ENCODE measurements at places on chromosomes 3 and 15. TPM values are rescaled to one million over a fixed set of nuclear protein-coding genes. Genes with fewer than 3 reads are reported as not detected.

Gene GOLGA8J
- total RNA-seq, result not detected

Gene LRRC34
- total RNA-seq, result 8.1 TPM

Gene GABRG3
- 19.3 TPM for total RNA-seq

Gene ARRDC4
- 55.1 TPM for total RNA-seq

Gene P3H2
- 2.8 TPM for total RNA-seq

Gene IGSF11
- total RNA-seq, result 11.9 TPM

Gene TIMP4
- total RNA-seq, result 2.5 TPM

Gene TM4SF18
- total RNA-seq, result 5.6 TPM

Gene PP2D1
- not detected for total RNA-seq

Gene GOLGA6L4
- 3.4 TPM for total RNA-seq

Gene C2CD4A
- 0.16 TPM for total RNA-seq

Gene SAMMSON
- total RNA-seq, result 0.47 TPM

Gene ITIH1
- 0.94 TPM for total RNA-seq

Gene NR2E3
- total RNA-seq, result 0.16 TPM

Gene VIPR1
- total RNA-seq, result 0.16 TPM

Gene LRRN1
- 21.4 TPM for total RNA-seq

Gene KBTBD13
- not detected for total RNA-seq

Gene GOLGA8H
- 0.31 TPM for total RNA-seq

Gene PLIN1
- 0.47 TPM for total RNA-seq

Gene OR5K2
- not detected for total RNA-seq

Gene WWTR1
- total RNA-seq, result 8.0 TPM

Gene PEX11A
- 14.5 TPM for total RNA-seq

Gene SERINC4
- total RNA-seq, result not detected

Gene CCDC33
- total RNA-seq, result not detected

Gene FRMD4B
- 54.6 TPM for total RNA-seq

Gene FETUB
- total RNA-seq, result not detected

Gene APH1B
- 30.6 TPM for total RNA-seq

Gene CIB2
- total RNA-seq, result 18.4 TPM

Gene FAM227B
- 7.3 TPM for total RNA-seq

Gene CEMIP
- 4.4 TPM for total RNA-seq

Gene AGTR1
- total RNA-seq, result 2.0 TPM

Gene RCCD1
- 17.9 TPM for total RNA-seq

Gene CLDN18
- total RNA-seq, result not detected

Gene LMCD1
- 2.2 TPM for total RNA-seq

Gene EXD1
- total RNA-seq, result 0.78 TPM

Gene ACKR2
- total RNA-seq, result 0.16 TPM

Gene CCR4
- not detected for total RNA-seq

Gene HESX1
- 0.47 TPM for total RNA-seq

Gene PLA2G4D
- not detected for total RNA-seq

Gene EFL1
- 38.7 TPM for total RNA-seq

Gene CD80
- total RNA-seq, result 0.78 TPM

Gene LARP6
- 21.5 TPM for total RNA-seq

Gene LDHAL6B
- not detected for total RNA-seq

Gene SOX14
- total RNA-seq, result not detected

Gene AMIGO3
- 0.78 TPM for total RNA-seq

Gene DUOXA2
- not detected for total RNA-seq

Gene MOBP
- total RNA-seq, result 0.94 TPM

Gene ATG3
- 33.4 TPM for total RNA-seq

Measured in occipital lobe (tissue), 3 donors.